Glomerular endothelial cell (primary cell): ENCODE measurements at places on chromosomes 5 and 9.

GRCh38 chr5:11596185-11596584 lies 308.1 kb downstream of the CTNND2 start:
- no peak for DNase-seq

DNA sequence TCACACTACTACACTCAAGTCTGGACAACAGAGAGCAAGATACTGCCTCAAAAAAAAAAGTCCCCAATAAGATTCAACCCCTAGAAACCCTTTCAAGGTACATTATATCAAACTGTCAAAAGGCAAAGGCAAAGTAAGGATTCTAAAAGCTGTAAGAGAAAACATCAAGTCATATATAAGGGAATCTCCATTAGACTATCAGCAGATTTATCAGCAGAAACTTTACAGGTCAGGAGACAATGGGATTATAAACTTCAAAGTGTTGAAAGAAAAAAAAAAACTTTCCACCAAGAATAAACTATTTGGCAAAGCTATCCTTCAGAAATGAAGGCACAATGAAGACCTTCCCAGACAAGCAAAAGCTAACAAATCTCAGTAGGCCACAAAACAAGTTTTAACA lies 63.5 kb upstream of the DMRT1 start:
- no peak for DNase-seq

DNA sequence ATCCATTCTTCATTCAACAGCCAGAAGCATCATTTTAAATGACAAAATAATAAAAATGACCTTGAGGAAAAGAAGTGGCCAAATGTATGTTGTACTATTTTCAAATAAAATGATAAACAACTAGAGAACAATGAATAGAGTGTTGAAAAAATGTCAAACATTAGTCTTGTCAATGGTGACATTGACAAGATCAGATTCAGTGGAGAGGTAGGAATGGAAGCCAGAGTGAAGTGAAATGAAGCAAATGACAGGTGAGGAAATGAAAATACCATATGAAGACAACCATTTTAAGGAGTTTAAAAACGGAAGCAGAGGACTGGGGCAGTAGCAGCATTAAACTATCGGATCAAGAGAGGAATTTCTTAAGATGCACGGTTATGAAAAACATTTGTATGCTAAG lies 38.2 kb upstream of the COX7C start:
- DNase-seq, result no peak

GRCh38 chr5:135999406-136000139 lies 29.2 kb upstream of the TGFBI start:
- DNase-seq, result no peak

- DNase-seq, result no peak
These were observed 2.8 kb downstream of the CACNA1B start for GRCh38 chr9:137880160-137880975.

DNA sequence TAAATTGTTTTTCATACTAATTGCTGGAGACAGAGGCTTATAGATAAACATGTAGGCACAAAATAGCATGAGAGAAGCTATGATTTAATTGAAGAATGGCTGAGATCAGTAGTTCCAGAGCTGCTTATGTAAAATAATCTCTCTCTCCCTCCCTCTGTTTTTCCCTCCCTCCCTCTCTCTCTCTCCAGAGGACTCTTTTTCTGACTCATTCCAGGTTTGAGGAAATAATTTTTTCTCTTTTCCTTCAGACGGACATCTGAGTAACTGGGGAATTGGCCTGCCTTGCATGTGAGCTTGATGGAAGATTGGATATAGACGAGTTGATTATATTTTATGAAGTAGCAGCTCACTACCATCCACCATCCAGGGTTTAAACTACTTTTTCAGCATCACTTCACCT lies 35.5 kb downstream of the KCTD16 start:
- DNase-seq, result no peak

DNA sequence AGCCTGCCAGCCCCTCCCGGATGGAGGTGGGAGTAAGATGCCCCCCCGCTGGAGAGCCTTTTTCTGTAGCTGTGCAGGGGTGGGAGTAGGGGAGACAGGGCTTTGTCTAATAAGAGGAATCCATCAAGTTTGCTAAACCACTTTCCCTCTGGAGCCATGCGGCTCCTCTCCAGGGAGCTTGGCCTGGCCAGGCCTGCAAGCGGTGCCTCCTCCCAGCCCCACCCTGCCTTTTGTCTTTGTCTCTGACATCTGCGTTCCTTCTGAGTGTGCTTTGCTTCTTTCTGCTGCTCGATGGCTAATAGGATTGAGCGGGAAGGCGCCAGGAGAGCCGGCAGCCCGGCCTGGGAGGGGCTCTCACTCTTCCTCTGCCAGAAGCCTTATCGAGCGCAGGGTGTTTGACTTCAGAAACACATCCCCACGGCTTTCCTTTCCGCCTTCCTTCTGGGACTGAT lies 26.7 kb upstream of the FCN1 start:
- no peak for DNase-seq

- no peak for DNase-seq
These were observed 8.7 kb downstream of the SERINC5 start for GRCh38 chr5:80246995-80247729.

- DNase-seq, result no peak
These were observed 8.9 kb upstream of the CER1 start for GRCh38 chr9:14731294-14731981.

DNA sequence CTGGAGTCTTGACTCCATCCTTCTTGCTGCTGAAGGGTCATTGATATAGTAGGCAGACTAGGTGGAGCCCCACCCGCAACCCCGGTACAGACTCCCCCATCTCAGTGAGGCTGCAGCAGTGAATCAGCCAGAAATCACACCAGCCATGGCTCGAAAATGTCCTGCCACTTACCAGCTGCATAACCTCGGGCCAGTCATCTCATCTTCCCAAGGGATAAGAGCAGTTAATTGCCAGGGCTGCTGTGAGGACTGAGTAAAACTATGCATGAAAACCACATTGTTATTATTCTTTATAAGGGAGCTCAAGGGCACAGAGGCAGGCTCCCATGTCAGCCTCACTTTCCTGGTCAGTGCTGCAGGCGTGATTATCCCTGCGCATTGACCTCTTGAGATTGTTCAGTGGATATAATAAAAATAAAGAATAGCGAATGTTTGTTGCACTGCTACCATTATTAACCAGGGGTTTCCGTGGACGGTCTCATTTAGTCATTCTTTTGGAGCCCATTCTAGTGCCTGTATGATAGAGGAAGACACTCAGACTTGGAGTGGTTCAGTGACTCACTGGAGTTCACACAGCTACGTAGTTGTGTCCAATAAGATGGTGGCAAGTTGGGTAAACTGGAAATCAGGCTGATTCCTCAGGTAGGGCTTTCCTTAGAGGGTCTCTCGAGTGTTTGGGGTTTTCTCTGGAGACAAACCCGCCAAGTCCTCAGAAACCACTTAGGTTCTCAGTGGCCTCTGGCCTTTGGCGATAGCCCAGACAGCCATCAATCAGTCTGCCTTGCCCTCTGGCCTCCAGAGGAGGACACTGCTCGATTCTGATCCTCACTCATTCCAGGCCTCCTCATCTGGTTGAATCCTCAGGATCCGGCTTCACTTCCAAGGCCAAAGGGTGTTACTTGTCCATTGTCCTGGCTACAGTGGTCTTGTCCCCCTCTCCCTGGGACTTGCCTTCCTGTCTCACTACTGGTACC lies 39.9 kb downstream of the COL15A1 start:
- no peak for DNase-seq

DNA sequence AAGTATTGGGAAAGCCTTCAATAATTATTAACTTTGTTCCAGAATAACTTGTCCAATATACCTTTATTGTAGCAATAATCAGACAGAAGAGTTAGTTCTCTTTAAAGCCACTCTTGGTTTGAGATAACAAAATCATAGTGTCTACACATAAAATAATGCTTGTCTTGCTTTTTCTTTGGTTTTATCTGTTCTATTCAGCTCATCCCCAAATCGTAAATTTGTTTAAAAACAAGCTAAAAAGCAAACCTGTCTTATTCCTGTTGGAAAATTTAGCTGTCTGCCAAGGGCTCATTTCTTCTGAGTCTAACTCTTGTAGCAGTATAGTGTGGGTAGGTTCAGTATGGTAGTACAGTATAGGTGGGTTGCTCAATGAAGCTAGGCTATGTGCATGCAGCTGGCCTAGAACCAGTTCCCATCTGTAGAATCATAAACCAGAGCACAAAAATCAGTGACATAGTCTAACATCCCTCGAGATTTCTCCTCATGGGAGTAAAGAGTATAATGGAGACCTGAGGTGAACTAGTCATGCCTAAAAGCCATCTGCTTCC lies 17.9 kb upstream of the APBA1 start:
- no peak for DNase-seq

DNA sequence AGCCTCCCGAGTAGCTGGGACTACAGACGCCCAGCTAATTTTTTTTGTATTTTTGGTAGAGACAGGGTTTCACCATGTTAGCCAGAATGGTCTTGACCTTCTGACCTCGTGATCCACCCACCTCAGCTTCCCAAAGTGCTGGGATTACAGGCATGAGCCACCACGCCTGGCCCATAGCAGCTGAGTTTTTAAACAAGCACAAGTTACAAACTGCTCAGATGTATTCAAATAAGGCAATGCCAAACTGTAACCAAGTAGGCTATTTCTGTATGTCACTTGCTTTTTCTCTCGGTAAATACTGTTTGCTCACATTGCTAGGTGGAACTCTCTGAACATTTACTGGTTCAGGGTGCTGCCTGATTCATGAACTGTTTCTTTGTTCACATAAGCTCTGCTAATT lies 799.3 kb upstream of the NUDT12 start:
- DNase-seq, result no peak

DNA sequence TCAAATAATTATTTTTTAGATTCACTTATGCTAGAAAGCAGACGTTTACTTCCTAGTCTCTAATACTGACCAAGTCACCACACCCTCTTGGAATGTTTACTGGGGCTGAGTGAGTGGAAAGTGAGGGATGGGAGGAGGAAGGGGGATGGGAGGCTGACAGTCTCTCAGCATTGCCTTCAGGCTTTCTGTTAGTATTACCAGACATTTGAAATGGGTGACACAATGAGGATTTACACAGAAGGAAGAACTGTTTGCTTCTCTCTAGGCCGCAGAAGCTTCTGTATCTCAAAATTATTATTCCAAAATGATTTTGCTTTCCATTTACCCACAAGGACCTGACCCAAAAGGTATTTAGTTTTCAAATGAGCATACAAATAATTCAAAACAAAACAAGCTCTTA lies 232.8 kb upstream of the ZNF608 start:
- no peak for DNase-seq

DNA sequence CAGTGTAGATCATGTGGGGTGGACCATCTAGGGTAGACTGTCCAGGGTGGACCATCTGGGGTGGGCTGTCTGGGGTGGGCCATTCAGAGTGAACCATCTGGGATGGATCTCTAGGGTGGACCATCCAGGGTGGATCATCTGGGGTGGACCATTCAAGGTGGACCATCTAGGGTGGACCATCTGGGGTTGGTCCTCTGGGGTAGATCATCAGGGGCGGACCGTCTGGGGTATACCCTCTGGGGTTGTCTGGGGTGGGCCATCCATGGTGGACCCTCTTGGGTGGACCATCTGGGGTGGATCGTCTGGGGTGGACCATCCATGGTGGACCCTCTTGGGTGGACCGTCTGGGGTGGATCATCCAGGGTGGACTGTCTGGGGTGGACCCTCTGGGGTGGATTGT lies 64.3 kb downstream of the KCNT1 start:
- no peak for DNase-seq

DNA sequence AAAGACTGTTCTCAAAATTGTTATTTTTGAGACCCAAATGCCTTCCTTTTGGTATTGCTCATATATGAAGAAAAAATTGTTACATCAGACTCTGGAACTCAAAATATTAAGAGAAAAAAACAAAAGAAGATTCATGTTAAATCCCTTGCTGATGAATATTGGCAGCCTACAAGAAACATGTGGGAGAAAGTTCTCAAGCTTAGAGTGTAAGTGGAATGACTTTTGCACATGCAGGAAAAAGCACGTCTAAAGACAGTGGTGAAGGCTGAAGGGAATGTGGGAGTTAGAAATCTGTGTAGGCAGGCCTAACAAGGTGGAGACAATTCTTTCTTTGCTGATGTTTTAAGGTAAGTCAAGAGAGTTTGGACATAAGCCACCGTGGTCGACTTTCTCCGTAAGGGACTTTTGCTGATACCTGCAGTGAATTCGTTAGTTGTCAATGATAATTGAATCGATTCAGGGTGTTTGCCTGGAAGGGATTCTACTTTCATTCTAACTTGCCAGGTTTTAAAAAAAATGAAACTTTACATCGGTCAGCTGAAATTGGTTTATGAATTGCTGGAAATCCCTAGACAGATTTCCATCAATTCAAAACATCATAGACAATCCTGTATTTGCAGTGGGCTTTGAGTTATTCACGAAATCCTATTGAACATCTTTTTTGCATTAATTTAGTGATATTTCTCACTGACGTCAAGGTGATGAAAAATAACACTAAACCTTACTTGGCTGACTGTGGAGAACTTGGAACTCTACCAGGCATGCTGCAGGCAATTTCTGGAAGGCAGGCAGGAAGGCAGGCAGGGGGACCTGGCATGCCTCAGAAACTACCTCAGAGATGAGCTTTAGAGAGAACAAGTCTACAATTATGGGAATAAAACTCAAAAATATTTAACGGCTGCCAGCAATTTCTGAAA lies 359.1 kb upstream of the ADAMTSL1 start:
- no peak for DNase-seq

DNA sequence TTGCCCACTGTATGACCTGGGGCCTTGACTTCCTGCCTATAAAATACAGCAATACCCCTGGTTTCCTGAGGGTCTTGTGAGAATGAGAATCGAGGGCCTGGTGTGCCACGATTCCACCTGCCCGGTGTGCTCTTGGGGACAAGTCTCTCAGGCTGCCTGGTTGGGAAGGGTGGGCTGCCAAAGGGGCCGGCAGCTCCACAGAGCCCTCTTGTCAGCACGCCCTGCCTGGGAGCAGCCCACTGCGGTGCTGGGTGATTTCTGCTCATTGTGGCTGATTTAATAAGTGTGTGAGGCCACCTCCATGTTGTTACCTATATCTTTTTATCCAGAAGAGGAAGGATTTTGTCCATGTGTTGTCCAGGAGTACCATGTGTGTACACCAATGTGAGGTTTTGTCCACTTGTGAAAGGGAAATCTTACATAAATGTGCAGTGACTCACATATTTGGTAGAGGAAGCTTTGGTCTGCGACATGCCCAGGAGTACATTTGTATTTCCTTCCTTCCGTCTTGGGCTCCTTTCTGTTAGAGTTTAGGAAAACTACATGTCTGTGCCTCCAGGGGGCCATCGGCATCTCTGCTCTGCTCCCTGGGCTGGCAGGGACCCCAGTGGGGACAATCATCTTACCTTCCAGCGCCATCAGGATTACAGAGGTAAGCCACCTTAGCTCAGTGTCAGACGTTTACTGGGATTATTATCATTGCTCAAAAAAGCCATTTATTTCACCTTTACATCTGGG lies 108.6 kb downstream of the PHF2 start:
- DNase-seq, result no peak

GRCh38 chr5:68460147-68460798 lies 244.7 kb downstream of the PIK3R1 start:
- peak; percentile 45 for DNase-seq

- no peak for DNase-seq
These were observed 72.1 kb upstream of the DNAH5 start for GRCh38 chr5:14016549-14016948.
